ENCODE measurements at places on chromosomes 6 and 20.

GRCh38 chr20:19670829-19671228, 87.2 kb upstream of the RIN2 start:
- DNase-seq = no peak

- no peak for DNase-seq
Observed at GRCh38 chr6:113595911-113596376, 261.2 kb upstream of the MARCKS start.

GRCh38 chr20:50003253-50003656, 20.5 kb downstream of the SNAI1 start:
- no peak for DNase-seq

DNA sequence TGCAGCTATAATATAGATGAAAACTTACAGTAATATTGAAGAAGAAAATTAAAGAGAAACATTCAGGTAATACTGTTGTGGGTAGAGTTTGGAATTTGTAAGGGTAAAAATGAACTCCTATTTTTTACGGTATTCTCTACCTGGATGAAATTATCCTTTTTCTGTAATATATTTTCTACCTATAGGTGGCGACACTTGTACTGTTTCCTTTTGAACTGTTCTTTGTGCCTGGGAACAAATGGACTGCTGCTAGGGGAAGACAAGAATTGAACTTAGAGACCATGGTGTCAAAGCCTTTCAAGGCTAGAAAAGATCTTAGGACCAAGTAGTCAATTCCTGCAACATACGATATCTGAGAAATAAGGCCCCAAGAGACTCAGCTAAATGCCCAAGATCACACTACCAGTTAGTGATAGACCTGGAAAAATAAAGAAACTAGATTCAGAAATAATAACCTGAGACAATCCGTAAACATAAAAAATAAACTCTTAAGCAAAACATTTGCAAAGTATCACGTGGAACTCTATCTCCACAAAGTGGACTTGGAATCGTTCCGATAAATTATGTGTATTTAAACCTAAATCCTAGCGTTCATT, 383.8 kb downstream of the TFAP2A start:
- DNase-seq = no peak

DNA sequence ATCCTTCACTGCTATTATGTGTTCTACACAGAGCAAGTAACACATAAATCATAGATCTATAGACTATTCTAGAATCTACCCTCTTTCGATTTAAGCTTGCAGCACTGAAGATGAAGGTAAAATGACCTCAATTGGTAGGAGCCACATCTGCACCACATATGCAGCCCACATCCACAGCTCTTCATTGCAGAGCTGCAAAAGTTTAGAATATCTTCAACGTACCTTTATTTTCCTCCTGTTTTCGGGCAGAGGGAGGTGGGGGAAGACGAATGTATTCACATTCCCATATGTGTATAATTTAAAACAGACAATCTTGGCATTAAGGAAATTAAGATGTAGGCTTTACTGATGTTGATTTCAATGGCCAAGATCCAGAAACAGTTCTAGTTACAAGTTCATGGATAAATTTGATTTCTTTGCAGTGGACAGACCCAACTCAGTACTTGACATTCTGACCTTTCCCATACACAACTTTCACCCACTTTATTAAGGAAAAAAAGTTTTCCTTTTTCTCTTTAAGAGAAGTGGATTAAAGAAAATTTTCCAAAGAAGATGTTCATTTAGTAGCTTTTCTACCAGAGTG, 14.0 kb downstream of the EPB41L2 start:
- no peak for DNase-seq

DNA sequence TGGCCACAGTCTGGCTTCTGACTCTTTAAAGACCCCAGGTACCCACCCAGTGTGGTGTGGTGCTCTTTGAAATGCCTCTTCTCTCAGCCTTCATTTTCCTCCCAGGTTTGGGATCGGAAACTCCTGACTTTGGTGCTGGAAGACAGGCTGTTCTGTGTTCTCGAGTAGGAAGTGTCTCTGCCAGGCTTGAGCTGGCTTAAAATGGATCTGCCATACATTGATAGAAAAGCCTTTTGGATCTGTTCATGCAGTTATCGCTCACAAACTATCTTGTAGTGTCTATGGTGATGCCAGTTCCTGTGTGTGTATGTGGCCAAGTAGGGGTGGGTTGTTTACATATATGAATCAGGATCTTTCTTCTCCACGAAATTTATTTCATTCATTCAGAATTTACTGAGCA, 307.3 kb upstream of the CHD6 start:
- DNase-seq = no peak

- DNase-seq = no peak
Observed at GRCh38 chr20:32586291-32586690, 1.2 kb upstream of the NOL4L start.

DNA sequence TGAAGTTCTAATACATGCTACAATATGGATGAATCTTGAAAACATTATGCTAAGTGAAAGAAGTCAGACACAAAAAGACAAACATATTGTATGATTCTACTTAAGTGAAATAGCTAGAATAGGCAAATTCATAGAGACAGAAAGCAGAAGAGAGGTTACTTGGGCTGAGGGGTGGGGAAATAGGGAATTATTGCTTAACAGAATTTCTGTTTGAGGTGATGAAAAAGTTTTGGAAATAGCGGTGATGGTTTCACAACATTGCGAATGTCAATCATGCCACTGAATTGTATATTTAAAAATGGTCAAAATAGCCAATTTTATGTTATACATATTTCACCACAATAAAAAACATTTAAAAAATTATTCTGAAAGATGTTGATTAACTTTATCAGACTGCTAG, 6.1 kb downstream of the SLC26A8 start:
- DNase-seq = no peak
